ENCODE measurements at places on chromosomes 11 and 22.

GRCh38 chr11:120918257-120918656 is 105.6 kb upstream of the TBCEL start:
- DNase-seq: no peak

GRCh38 chr22:37032535-37033460 is 13.3 kb downstream of the MPST start:
- no peak for DNase-seq

GRCh38 chr11:92869716-92870115 is 99.7 kb upstream of the MTNR1B start:
- DNase-seq: no peak

GRCh38 chr11:119319700-119320239 is 2.8 kb upstream of the MCAM start:
- DNase-seq: no peak

- DNase-seq: no peak
These were observed 60.7 kb upstream of the PHF21A start for GRCh38 chr11:46181843-46182424.

DNA sequence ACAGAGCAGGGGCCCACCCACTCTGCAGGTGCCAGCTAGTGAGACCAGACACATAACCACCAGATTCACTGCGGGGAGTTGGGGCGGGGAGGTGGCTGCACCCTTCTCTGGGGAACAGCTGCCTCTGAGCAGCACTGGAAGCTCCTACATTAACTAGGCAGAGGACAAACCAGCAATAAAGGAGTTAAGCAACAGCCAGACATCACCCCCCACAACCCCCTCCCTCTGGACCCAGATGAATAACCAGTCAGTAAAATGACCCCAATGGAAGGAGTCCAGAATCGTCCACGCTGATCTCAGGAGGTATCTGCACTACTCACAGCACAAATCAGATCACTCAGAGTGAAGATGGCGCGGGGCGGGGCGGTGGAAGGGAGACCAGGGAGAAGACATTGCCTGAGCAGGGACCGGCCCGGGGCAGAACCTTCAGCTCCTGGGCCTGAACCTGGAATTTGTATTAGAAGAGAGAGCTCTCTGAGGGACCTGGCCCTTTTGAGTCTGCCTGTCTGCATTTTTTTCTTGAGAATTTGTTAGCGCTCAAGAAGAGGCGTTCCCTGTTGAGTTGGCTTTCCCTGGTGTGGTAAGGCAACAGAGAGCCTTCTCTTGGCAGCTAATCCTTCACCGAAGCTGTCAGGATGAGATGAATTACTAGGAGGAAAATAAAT is 125.5 kb upstream of the NCAM1 start:
- no peak for DNase-seq

DNA sequence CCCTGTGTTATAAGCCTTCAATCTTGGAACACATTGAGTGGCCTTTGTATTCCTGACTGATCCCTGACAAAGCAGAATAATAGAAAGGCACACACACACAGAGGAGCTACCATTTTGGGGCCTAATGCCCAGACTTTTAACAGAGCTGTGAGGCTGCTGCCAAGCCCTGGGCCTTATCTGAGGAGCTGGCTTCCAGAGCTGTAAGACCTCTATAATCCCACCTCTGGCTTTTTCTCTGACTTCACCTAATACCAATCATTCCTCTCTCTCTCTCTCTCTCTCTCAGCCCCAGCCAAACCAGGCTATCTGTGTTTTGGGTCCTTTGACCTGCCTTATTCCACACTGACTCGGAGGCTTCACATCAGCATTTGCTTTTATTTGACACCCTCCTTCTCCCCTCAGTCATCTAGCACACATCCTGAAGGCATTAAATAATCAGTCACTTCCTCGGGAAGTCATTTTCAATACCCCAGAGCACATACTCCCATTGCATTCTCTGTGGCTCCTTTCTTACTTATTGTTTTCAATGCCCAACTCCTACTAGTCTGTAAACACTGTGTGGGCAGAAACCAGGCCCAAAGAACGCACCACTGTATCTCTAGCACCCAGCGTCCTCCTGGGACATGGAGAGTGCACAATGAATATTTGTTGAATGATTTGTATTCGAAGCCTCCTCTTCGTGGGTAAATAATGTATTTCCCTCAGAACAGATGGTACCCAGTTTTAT is 21.2 kb upstream of the TRIM44 start:
- no peak for DNase-seq

DNA sequence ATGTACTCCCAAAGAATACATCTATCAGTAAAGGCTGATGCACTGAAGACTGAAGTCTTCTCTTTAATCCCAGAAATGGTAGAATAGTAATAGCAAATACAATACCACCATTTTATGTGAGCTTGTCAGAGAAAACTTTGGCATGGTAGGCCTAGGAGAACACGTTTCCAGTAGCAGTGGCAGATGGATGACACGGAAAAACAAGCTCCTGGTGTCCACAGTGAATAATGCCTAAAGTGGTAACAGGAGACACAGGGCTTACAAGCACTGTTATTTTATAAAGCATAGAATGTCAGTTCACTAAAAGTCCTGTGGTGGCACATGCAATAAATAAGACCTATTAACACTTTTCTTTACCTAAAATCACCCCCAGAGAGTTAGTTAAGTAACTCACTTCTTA is 277.6 kb downstream of the TTC28 start:
- DNase-seq: no peak

GRCh38 chr11:65606876-65607613 is 7.0 kb downstream of the MAP3K11 start:
- DNase-seq: no peak

DNA sequence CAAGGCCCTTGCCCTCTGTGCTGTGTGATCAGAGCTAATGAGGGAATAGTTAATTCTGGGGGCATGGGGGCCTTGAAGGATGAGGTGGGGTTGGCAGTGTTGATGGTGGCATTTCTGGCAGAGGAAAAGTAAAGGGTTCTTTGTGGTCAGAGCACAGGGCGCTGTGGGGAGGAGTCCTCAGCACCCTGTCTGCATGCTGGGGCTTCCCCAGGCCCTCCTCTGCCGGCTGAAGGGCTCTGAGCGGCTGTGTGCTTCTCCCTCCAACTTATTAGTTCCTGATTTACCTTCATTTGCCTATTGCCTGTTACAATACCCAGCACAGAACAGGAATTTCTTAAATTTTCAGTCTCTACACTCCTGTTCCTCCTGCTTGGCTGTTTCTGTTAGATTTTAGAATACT is 122.8 kb downstream of the HIPK3 start:
- DNase-seq: peak; percentile 34

DNA sequence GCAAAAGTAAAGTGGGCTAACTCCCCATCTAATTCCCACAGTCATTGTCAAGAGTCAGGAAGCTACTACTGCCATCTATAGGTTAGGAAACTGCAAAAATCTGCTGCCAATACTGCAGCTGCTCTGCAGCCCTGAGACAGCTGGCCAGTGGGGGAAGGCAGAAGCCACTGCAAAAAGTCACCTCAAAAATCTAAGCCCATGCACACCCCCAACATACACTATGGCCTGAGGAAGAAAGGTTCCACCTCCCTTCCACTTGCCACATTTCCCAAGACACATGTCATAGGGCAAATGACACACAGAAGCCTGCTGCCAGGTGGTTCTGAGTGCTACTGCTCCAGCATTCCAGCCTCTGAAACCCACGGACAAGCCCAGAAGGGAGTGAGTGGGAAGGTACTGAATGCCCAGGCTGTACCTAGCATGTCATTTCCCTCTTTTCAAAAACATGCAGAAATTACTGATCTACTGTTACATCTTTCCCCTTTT is 36.9 kb downstream of the DGCR2 start:
- DNase-seq: no peak

DNA sequence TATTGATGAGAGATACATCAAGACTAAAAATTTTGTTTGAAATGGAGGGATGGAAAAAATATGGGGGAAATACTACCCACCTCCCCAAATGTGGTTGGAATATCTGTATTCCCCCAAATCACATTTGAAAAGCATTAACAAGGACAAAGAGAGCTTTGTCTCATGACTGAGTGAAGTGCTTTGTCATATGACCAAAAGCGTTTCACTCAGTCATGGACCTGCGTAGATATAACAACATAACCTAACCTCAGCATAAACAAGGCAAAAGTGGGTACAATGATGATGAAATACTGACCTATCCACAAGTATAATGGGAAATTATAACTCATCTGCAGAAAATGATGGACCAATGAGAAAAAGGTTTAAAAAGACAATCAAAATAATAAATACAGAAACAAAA is 418.3 kb downstream of the TBC1D22A start:
- DNase-seq: no peak

DNA sequence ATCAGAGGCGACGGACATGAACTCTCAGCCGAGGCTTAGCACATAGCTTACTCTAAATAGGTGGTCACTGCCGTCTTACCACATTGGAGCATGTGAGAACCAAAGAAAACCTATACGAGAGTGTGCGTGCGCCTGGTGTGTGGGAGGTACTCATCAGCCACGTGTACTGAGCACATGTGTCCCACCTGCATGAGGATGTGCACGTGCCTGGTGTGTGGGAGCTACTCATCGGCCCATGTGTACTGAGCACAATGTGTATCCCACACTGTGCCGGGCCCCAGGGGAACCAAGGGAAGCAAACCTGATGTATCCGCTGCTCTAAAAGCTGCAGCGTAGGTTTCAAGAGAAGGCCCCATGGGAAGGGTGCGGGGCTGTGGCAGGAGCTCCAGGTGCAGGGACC is 56.4 kb downstream of the ANO1 start:
- no peak for DNase-seq

DNA sequence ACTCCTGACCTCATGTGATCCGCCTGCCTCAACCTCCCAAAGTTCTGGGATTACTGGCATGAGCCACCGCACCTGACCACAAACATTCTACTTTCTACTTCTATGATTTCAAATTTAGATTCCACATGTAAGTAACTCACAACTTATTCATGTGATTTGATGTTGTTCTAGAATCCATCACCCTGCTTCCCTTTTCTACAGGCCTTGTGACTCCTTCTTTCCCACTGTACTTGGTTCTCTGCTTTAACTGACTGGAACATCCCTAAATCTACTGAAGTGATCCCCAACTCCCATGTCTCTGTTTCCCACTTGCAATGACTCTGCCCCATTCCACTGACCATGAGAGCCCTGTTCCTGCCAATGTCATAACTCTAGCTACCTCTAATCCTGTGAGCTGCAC is 25.7 kb upstream of the MRPL17 start:
- no peak for DNase-seq

- no peak for DNase-seq
These were observed 20.3 kb upstream of the PARVG start for GRCh38 chr22:44160421-44160820.

GRCh38 chr22:42920101-42920820 is 63.2 kb upstream of the ARFGAP3 start:
- no peak for DNase-seq

- no peak for DNase-seq
These were observed 89.9 kb downstream of the OR4A15 start for GRCh38 chr11:55457641-55458040.

DNA sequence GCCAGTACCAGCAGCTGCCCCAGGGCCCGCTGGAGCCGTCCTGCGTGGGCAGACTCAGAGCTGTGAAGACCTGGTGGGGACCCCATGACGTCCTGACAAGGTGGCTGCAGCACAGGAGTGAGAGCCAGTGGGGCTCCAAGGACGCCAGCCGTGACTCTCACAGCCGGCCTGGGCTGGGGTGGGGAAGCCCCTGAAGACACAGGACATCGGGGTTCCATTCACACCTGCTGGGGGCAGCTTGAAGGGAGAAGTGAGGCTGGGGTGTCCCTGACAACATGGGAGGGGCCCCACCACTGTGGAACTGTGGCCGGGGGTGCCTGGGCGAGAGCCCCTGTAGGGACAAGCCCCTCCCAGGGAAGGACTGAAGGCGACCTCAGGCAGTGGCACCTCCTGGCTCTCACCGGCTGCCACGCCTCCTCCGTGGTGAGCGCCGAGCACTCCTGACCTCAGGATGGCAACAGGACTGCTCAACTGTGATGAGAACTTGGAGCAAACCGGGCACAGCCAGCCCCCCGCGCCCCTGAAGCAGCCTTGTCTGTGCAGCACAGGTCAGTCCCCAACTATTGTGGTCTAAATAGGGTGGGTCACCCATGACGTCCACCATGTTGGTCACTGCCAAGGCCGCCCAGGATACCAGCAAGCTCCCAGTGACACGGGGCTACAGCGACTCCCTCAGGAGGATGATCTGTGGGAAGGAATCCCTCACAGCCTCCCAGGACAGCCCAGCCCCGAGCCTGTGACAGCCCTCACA is 22.7 kb upstream of the IL17REL start:
- no peak for DNase-seq

- DNase-seq: no peak
These were observed 366.7 kb upstream of the NARS2 start for GRCh38 chr11:78941226-78941851.

- no peak for DNase-seq
These were observed 17.6 kb downstream of the TTC12 start for GRCh38 chr11:113332023-113332422.

GRCh38 chr11:127393460-127393997 is 393.0 kb upstream of the KIRREL3 start:
- no peak for DNase-seq

DNA sequence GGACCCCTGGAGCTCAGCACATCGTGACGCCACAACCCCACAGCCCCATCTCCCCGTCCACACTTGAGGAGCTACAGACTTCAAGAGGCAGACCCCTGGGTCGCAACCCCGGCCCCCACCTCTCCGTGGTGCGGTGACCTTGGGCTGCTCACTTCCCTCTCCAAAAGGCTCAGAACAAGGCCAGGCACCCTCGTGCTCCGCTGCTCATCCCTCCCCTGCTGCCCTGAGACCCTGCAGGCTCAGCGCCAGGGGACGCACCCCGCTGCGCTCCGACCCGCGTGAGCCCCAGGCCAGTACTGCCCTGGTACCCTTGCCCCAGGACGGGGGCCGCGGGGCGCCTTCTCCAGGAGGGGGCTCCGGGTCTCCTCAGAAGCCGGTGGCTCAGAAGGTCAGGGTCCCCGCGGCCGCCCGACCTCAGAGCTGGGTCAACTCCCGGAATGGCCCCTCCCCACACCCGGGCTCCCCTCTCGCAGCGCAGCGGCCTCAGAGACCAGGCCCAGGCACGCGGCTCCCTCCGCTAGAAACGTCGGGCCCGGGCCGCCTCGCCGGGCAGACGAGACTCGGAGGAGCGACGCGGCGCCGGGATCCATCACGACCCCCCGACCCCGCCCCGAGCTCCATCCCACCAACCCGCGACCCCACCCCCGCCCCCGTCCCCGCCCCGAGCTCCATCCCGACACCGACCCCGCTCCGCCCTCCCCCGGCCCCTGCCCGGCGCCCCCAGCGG is 563 bp downstream of the GATD1 start:
- no peak for DNase-seq

GRCh38 chr11:70296681-70297080 is 26.2 kb downstream of the PPFIA1 start:
- DNase-seq: no peak

GRCh38 chr11:64713781-64714363 is 9.1 kb downstream of the NRXN2 start:
- DNase-seq: no peak

- DNase-seq: no peak
These were observed 174.7 kb downstream of the MN1 start for GRCh38 chr22:27626675-27627443.
